ENCODE measurements at places on chromosomes 12 and 14.
A peak's percentile ranks its signal among the peaks of the same experiment; 100 is the strongest.

DNA sequence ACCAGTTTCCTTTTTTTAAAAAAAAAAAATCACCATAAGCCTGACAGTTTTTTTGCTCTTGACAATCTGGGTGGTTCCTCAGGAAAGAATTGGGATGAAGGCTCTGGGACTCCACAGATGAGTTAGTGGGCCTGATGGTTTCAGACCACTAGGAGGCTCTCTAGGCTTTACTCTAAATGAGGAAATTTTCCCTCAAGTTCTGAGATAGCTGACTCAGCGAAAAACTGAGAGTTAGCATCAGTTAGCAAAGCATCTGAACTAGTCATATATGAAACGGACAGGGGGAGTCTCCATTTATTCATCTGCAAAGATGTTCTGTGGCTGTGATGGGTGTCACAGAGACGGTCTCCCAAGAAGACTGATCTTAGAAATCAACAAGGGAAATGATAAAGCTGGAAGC lies 314.3 kb upstream of the OR4E1 start:
- DNase-seq: peak; percentile 40

DNA sequence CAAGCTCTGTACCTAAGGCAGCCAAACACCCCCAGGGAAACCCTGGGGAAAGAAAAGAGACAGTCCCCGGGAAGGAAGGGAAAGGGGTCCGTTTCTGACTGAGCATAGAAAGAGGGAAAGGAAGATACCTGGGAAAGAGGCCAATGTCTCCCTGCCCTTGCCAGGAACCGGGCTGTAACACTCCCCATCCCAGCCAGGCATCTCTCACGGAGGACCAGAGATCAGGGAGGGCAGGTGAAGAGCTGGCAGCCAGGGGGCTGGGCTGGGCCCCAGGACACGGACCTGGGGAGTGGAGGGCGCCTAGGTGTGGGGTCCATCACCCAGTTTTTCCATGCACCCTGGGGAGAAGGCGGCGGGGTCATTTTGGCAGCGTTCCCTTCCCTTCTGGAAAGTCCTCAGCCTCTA lies 18.9 kb upstream of the PLEKHH1 start:
- DNase-seq: no peak

DNA sequence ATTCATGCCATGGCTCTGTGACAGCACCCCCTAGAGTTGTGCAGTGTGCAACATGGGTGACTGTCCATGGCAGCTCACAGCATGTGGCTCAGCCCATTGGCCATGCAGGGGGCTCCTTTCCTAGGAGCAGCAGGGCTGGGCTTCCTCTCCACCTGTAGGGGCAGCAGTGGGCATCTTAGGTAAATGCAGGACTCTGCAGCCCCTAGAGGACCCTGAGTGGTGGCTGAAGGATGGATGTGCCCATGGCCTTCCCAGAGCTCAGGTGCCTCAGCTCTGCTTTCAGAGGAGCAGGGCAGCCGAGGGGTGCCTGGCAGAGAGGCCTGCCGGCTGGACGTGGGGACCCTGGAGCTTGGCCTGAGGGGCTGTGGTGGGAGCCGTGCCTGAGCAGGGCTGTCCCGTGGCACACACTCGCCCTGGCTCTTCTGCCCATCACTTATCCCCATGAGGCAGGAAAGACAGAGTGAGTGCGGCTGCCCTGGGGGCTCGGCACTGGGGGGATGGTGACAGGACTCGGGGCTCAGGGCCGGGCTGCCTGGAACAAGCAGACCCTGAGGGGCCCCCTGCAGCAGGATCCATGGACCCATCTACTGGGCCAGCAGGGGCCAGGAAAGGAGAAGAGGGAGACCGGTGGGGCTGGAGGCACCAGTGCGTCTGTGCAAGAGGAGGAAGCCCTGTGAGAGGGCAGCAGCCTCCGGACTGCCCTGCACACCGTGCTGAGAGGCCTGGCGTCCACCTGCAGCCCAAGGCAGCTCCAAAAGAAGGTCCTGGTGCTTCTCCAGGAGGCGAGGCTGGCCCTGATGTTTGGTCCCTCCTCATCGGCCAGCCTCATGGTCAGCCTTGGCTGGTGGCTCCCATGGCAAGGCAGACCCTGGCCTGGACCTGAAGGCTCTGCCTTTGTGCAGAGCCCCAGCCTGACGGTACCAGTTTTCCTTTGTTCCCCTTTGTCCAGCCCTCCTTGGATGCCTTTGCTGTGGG lies 7.6 kb downstream of the ADSS1 start:
- no peak for DNase-seq

DNA sequence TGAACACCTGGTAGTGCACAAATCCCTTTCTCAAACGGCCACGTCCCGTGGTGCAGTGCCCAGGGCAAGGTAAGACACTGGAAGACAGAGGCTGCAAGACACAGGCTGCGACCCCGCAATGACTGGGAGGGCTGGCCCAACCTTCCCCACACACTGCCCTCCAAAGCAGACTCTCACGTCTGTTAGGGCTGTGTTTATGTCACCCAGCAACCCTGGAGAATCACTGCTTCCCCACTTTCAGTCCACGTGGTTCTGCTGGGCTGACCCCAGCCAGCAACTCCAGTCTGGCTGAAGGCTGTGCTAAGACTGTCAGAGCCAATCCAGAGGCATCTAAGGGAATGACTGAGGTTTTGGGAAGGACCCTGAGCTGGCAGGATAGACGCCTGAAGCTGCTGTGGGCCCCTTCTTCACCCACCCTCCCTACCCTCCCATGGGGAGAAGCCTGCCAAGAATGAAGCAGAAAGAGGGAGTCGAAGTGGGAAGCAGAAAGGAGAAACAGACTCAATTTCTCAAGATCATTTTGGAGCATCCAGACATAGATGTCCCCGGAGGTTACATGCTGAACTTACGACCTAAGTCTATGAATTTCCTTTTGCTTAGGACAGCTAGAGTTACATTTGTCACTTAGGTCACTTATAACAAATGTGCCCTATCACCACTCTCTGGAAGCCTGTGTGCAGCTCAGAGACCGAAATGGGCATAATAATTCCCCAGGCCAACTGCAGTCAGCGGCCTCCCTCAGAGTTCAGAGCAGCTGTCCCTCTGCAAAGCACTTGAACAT lies 11.7 kb downstream of the KDM2B start:
- peak; percentile 69 for DNase-seq

DNA sequence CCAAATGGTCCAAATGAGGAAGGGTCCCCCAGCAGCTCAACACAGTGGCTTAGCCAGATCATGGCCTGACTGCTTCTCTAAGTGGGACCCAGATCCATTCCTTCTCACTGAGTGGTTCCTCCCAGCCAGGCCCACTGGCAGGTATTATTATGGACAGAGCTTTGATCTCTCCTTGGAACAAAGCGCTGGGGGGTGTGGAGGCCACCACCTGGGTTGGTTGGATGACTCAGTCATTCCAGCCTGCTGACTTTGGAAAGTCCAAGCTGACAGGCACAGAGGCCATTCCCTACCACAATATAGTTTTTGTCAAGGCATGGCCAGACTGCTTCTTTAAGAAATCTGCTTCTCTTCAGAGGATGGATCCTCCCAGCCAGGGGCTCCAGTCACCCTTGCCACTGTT lies 341.1 kb downstream of the BTG1 start:
- no peak for DNase-seq

DNA sequence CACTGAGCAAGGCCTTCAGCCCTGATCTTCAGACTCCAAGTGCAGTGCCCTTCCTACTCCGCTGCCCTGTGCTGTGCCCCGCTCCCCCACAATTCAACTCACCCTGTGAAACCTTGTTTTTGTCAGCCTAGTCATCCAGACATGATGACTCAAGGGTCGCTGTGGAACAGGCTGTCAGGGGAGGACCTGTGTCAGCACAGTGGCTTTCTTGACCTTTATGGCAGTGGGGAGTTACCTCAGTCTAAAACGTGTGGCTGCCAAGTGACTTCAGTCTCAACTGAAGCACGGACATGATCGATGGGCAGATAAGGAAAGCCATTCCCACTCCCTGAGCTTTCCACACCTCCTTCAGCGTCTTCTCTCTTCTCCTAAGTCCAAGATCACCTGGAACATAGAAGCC lies 16.3 kb upstream of the FLVCR2 start:
- no peak for DNase-seq

GRCh38 chr12:31508436-31509150 lies 82.3 kb downstream of the DENND5B start:
- no peak for DNase-seq

- DNase-seq: no peak
Measured at GRCh38 chr14:71060274-71060673, 153.0 kb downstream of the PCNX1 start.

DNA sequence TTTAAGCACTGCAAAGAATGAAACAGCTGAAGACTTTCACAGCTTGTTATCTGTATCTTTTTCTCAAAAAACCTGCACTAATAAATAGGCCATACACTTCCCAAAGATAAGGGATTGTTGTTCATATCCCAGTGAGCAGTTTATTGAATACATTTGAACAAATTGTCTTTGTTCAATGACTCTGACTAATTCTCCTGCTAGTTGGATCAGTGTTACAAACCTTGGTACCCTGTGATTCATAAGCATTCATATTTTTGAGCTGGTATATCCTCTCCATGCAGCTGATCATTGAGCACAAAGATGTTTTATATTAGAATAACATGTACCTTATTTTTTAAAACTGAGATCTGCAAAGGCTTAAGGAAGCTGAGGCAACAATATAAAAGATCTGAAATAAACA lies 58.9 kb upstream of the FSCB start:
- DNase-seq: no peak

DNA sequence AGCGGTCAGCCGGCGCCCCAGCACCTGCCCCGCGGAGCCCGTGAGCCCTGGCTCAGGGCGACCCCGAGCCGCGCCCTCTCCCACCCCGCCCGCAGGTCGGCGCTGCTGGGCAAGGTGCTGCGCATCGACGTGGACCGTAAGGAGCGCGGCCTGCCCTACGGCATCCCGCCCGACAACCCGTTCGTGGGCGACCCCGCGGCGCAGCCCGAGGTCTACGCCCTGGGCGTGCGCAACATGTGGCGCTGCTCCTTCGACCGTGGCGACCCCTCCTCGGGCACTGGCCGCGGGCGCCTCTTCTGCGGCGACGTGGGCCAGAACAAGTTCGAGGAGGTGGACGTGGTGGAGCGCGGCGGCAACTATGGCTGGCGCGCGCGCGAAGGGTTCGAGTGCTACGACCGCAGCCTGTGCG lies 14.4 kb downstream of the HHIPL1 start:
- DNase-seq: no peak

DNA sequence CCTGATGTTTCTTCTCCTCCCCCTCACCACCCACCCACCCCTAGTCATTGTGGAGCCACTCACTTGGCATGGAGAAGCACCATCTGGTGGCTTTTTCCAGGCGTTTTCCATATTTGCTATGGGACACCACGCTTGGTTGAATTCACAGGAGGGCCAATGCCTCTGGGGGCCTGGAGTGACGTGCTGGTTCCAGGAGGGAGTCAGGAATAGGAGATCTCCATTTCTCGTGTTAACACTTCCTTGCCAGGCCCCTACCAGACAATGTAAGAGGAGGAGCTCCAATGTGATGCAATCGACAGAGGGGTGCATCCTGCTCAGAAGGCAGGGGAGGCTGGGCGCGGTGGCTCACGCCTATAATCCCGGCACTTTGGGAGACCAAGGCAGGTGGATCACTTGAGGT lies 21.6 kb upstream of the TESC start:
- no peak for DNase-seq

DNA sequence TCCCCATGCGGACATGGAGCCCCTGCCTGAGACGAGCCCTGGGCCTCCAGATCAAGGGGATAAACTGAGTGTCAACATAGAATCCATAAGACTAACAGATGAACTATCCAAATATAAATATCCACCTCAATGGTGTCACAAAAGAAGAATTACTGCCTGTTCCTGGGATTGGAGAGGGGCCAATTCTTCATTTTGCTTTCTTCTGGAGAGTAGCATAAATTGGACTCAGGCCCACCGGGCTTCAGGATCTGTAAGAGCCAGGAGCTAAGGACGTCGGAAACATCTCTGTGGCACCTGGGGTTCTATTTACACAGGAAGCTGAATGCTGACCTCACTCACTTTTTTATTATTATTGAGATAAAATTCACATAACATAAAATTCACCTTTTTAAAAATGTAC lies 408.2 kb upstream of the CCDC196 start:
- DNase-seq: no peak

- no peak for DNase-seq
Measured at GRCh38 chr14:70709726-70710382, 68.1 kb downstream of the TTC9 start.

GRCh38 chr14:101726295-101726953 lies 35.1 kb upstream of the PPP2R5C start:
- DNase-seq: no peak

- DNase-seq: no peak
Measured at GRCh38 chr12:94173660-94174265, 25.4 kb downstream of the PLXNC1 start.

DNA sequence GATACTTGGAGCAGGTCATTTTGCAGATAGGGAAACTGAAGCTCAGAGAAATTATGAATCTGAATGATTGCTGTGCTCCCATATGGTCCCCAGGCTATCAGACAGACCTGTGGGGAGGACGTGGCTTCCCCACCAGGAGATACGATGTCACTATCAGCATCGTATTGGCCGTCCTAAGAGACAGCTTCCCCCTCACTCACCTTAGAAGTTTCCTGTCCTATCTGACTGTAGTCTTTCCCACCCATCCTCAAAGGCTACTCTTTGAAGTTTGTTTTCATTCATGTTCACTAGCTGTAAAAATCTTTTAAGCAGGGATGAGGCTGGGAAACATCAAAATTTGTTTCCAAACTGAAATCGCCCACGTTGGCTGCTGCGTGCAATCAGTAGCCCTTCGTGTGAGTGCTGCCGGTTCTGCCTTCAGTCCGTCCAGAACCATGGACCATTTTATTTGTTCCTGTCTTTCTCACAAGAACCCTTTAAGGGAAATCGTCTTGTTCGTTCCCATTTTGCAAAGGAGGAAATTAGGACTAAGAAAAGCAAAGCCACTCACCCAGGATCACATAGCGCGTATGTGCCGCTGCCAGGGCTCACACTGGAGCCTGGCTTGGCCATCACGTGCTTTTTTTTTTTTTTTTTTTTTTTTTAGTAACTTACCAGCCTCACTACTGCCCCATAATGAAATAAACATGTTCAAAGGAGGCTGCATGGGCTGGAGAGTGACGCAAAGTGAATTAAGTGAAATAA lies 1.0 kb upstream of the KDM2B start:
- peak; percentile 57 for DNase-seq

DNA sequence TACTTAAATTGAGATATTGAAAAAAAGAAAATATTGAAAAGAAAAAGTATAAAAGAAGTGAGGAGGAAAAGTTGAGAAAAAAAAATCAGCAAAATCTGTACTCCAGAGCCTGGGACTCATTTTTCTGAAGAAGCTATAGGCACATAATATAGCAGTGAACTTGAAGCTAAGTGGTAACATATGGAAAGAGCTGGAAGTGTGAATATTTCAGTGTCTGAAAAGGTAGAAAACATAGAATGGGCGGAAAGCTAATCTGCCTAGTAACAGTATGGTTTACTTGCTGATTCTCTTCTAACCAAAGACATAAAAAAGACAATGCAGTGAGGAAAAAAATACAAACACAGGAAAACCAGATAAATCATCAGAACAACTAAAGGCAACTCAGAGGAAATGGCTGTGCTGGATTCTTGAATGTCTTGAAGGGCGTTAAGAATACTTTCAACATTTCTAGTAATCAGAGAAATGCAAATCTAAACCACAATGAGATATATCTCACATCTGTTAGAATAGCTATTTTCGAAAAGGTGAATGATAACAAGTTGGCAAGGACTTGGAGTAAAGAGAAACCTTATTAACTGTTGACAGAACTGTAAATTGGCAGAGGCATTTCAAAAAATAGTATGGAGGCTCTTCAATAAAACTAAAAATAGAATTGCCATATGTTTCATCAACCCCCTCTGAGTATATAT lies 784.6 kb downstream of the LRFN5 start:
- no peak for DNase-seq

- DNase-seq: peak; percentile 49
Measured at GRCh38 chr12:110281549-110282299, 677 bp downstream of the ATP2A2 start.

- DNase-seq: no peak
Measured at GRCh38 chr14:20846560-20846959, 43.9 kb upstream of the RNASE1 start.

Measured in cardiac fibroblast (primary cell).